ENCODE measurements at places on chromosomes 3 and 15.

DNA sequence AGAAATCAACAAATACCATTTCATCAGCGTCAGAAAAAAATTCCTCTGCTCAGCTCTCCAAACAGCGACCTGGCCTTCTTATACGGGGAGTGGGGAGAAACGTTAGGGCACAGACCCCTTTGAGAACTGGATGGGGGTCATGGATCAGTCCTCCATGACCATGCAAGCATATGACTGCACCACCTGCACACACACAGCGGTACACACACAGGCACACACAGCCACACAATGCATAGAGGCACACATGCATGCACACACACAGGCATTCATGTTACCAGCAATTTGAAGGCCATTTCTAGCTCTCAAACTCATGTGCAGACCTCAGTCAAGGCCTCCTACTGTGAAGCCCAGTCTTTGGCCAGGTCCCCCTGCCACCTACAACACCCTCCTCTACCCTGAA lies 50.2 kb downstream of the SLC41A3 start:
- no peak for DNase-seq

DNA sequence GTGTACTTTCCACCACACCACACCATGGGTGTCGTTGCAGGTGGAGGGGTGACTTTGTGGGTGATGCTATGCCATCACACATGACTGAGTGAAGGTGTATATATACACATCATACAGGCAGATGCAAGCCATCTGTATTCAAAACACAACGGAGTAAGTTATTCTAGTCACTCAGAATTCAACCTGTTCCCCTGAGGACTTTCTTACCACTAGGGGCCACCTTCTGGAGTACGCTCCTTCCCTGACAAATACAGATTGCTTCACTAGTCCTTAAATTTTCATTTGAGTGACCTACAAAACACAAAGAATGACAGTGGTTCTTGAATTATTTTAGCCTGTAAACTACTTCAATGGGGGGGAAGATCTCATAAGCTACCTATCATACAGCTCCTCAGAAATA lies 52.8 kb upstream of the NTRK3 start:
- no peak for DNase-seq

GRCh38 chr15:69096196-69096595 lies 64.2 kb upstream of the GLCE start:
- no peak for DNase-seq

- no peak for DNase-seq
These were observed 389.5 kb downstream of the LRTM1 start for GRCh38 chr3:54538346-54538745.

- no peak for DNase-seq
These were observed 37.6 kb downstream of the FAM3D start for GRCh38 chr3:58628823-58629562.

Data from activated CD4-positive, alpha-beta T cell treated with anti-CD3 and anti-CD28 coated beads, Interleukin-2, amount 50 U/mL, for 24 hours (primary cell).